Posterior cingulate gyrus (tissue), 11 donors: ENCODE measurements at places on chromosomes 6 and 20.

DNA sequence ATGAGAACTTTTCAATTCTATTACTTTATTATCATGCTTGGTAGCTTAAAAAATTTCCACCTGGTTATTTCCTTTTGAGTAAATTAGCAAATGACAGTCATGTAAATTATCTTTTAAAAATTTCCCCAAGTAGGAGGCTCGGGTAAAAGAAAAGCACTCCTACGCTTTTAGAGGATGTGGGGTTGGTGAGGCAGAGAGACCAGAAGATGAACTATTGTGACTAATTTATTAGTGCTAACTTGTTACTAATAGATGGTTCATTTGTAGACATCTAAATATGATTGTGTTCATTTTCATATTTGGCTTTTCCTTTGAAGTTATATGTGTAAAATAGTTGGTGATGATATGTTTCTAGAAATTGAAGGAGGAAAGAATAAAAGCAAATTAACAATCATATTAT lies 27.0 kb downstream of the ZNF292 start:
- DNase-seq: no peak

DNA sequence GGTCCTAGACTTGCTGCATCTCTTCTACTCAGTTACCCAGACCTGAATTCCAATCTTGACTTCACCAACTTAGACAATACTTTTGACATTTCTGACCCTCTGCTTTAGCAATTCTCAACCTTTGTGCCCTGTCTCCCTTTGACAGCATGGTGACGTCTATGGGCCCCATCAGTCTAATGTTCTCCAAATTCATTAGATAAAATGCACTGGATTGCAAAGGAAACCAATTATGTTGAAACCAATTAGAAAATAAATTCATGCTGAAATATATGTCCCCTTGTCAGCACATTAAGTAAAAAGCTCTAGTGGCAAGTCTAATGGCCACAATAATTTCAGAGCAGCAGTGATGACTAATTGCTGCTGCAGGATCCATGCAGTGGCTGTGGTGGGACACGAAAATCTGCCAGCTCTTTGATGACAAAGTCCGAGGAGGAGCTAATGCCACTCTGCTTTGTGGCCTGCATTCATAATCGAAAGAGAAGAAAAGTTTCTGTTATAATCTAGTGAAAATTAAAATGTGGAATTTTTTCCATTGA lies 64.0 kb downstream of the BFSP1 start:
- no peak for DNase-seq

DNA sequence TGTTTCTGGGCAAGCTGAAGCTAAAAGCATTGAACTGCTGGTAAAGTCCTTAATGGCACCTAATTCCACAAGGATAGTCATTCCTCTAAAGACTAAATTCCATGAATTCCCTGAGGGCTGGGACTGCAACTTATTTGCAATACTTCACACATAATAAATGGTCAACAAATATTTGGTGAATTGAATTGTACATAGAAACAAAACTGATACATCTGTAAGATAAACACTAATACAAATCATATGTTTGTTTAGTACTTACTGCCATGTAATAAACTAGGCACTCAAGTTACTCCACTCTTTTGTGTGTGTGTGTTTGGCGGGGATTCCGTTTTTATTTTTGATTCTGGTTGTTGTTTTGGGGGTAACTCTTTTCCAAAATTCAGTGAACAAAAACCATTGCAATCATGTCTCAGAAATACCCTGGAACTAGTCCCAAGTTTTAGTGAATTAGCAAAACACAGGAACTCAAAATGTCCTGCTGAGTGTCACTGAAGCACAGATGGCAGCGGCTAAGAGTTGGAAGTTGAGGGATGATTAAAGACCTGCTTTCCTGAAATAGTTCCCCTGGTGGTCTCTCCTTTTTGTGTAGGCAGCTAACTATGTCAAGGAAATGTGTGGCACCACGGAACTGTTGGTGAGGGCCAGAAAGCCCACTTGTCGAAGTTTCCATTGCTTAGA lies 74.8 kb upstream of the SNRPB2 start:
- DNase-seq: no peak

DNA sequence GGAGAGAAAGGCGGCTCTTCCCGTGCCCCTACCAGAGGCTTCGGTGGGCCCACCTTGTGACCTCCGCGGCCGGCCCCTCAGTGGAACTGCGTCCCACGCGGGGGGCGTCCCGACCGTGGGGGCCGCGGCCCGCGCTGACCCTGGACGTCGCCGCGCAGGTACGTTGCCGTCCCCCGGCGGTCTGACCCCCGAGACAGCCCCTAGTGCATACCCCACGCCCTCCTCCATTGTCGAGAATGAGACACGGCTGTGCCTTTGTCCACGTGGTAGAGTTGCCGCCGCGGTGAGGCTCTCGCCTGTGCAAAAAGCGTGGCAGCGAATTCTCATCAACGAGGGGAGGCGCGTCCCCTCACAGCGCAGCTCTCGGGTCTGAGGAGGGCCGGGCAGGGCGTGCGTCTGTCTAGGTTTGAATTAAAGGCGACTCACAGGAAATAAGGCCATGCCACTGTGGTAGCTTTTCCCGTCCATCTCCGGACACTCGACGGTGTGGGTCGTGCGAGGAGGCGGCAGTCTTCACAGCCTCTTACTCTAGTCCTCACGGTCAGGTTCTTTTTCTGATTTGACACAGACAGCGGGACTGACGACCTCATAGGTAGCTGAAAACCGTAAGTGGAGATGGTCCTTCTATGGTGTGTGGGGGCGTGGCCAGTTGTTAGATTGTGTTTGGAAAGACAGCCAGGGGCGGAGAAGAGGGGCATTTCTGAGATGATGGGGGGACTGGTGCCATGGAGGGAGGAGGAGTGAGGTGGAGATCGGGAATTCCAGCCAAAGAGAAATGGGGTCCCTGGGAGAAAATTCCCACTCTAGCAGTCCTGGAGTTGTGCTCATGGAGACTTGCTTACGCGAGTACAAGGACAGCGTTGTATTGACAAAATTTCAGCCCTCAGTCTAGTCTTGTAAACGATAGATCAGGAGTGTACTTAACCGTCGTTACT lies 580 bp downstream of the NXT1 start:
- DNase-seq: peak; percentile 90

GRCh38 chr20:56483970-56484369 lies 15.5 kb downstream of the RTF2 start:
- DNase-seq: no peak

DNA sequence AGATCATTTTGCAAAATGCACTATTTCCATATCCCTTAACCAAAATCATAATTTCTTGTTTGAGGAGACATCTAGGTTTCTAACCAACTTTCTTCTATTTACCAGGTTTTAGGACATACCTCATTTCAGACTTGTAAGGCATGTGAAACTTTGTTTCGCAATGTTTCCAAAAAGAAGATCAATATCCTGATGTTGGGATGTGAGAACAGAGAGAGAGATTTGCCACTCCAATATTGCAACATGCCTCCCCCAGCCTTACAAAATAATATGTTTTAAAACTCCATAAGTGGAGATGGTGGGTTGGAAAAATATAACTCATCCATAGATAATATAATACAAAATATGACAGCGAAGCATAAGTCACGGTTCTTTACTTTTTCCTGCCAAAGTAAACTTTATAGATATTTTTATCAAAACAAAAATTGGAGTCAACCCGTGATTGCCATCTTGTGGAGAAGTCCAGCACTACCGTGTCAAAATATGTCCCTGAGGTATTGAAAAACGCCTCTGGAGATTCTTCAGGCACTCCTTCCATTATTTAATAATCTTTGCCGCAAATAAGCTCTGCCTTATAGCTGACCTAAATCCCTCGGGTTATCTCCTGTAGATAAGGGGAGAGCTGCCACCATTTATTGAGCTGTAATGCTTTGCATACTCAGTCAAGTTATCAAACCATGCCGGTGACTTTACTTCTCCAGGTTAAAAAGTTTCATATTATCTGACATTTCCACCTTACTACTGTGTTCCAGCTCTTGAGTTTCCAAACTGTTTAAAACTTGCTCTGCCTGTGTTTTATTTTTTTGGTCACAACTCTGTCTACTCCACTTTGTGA lies 534.2 kb downstream of the HACE1 start:
- no peak for DNase-seq

DNA sequence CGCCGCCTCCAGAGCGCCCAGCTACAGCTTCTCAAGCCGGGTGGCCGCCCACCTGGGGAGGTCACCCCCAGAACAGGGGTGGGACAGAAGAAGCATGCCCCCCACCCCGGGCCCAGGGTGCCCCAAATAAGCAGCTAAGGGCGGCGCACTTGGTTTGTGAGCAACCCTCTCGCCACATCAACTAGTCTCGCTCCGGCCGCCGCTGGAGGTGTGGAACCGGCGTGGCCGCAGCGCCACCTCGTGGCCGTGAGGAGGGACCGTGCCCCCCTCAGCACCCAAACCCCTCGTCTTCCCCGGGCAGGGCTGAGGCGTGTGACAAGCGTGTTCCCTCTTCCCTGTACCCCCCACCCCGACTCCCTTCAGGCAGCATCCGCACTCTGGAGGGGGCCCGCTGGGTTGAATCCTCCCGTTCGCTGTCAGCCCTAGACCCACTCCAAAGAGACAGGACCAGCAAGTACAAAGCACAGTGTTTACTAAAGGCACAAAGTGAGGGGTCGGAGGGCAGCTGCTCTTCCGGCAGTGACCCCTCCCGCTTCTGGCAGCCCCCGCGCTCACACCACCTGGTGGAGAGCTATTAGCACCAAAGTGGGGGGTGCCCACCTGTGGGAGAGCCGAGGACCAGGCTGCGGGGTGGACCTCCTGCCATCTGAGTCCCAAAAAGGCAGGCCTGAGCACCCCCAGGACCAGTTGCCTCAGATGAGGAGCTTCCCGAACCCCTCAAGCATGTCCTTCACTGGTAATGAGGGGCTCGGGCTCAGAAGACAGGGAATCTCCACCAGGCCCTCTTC lies 45.4 kb downstream of the MDFI start:
- peak; percentile 96 for DNase-seq

DNA sequence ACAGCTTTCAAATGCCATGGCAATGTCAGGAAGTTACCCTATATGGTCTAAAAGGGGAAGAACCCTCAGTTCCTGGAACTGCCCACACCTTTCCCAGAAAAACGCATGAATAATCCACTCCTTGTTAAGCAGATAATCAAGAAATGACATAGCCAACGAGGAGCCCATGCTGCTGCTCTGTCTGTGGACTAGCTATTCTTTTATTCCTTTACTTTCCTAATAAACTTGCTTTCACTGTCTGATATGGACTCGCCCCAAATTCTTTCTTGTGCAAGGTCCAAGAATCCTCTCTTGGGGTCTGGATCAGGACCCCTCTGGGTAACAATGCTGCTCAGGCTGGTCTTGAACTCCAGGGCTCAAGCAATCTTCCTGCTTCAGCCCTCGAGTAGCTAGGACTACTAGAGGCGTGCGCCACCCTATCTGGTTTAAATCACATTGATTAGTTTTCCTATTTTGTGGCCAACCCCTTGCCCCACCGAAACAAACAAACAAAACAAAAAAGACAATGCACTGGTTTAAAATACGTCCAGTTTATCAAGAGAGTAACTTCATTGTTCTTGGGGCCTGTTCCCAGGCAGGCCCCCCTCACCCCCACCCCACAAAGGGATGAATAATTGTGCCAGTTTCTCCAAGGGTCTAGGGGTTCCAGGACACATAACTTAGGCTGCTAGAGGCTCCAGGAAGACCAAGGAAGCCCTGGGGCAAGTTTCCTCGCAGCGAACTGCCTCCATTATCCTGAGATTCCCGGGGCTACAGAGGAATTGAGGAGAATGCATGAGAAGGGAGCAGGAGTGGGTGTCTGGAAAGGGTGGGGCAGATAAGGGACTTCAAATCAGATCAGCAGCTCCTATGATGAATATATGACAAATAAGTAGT lies 10.1 kb upstream of the AKAP12 start:
- no peak for DNase-seq

GRCh38 chr20:25623736-25624499 lies at the start of gene NANP:
Gene NANP, minus strand, starts transcription at chr20:25624014. Its CDS starts 66 bp downstream, at chr20:25623948.
- DNase-seq: peak; percentile 98

GRCh38 chr6:11732036-11732631 lies 46.5 kb downstream of the ADTRP start:
- no peak for DNase-seq

DNA sequence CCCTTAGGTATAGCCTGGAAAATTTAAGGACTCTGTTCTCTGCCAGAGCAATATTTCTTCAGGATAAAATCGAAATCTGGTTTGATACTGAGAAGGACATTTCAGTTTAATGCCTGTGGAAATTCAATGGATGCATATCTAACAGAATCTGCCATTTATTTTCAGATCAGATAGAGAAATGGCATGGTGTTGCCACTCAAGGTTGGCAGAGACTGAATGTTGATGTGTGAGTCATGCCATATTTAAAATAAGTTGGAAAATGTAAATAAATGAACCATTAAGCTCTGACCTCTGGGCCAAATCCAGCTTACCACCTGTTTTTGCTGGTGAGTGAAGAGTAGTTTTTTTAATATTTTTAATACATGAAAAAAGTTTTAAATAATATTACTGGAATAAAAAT lies 594.6 kb downstream of the DOK5 start:
- DNase-seq: no peak

DNA sequence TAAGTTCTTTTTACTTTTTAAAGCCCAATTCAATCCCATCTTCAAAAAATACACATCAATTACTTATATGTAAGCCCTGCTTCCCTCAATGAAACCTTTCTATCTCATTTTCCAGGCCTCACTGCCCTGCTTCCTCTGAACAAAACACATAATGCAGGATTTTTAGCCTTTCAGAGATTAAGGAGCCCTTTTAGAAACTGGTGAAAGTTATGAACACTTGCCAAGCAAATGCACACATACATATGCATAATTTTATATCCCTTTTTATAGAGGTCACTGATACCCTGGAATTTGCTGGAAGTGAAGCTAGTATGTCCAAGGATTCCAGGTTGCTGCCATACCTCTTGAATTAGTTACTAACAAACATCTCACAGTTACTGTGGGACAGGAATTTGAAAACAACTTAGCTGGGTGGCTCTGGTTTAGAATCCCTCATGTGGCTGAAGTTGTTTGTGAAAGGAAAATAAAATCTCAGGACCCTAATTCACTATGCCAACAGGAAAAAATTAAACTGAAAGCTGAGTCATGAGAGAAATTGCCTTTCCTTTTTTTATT lies 75.8 kb downstream of the UBE3D start:
- DNase-seq: no peak

- no peak for DNase-seq
Measured at GRCh38 chr6:32940656-32941213, at the start of gene HLA-DMB. Gene HLA-DMB, minus strand, starts transcription at chr6:32941028. Its CDS starts 221 bp downstream, at chr6:32940807.

GRCh38 chr20:19498756-19499155 lies 259.3 kb upstream of the RIN2 start:
- DNase-seq: no peak
